ENCODE measurements at places on chromosomes 5 and 9.

GRCh38 chr9:70113403-70114022 is 69.9 kb downstream of the MAMDC2 start:
- peak; percentile 67 for DNase-seq

GRCh38 chr5:149130121-149130914 is 11.0 kb upstream of the ABLIM3 start:
- DNase-seq = peak; percentile 32

- DNase-seq = no peak
Measured at GRCh38 chr5:160643616-160644240, 208.3 kb downstream of the ATP10B start.

DNA sequence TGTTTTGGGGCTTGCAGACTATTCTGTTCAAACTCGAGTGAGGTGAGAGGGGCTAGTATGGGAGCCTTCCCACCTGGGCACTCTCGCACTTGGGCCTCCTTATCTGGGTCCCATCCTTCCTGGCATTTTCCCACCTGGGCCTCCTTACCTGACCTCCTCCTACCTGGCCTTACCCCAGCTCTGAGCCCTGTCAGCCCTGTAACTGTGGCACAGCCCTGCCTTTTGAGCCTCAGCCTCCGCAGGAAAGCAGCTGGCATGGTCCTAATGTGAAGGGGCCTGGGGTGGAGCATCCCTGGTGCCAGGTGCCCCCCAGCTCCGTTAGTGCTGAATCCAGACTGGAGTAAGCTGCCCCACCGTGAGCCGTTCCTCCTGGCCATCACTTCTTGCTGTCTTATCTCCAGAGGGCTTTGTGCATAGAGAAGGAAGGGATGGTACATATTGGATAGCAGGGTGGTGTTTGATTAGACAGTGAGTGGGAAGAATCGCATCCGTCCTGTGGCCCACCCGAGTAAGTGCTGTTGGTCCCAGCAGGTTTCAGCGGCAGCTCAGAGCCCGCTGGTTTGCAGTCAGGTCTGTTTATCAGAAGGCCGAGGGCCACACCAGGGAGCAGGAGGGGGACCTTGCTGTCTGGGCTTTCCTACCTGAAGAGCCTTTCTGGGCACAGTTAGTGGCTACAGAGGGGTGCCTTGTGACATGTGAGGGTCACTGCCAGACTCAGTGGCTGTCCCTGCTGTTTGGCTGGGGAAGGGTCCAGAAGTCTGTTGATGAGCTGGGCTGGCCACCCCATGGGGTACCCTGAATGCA is 76.5 kb downstream of the WNK2 start:
- DNase-seq = no peak

DNA sequence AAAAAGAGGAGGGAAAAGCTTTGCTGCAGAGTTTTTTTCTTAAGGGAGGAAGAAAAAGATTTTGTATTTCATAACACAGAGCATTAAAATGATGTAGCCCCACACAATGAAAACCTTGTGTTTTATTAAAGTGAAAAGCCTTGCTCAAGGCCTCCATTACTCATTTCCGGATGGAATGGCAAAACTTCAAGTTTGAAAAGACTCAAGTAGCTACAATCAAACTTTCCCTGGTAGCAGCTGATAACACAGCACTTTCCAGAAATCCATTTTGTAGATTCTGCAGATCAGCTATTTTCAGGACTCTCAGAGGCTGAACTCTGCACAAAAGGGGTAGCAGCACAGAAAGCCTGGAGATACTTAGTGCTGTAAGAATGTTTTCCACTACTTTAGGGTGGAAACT is 374.8 kb downstream of the NFIB start:
- DNase-seq = peak; percentile 75

GRCh38 chr5:154524181-154524580 is 46.2 kb upstream of the HAND1 start:
- no peak for DNase-seq

- DNase-seq = no peak
Measured at GRCh38 chr9:24625097-24625496, 79.4 kb upstream of the IZUMO3 start.

DNA sequence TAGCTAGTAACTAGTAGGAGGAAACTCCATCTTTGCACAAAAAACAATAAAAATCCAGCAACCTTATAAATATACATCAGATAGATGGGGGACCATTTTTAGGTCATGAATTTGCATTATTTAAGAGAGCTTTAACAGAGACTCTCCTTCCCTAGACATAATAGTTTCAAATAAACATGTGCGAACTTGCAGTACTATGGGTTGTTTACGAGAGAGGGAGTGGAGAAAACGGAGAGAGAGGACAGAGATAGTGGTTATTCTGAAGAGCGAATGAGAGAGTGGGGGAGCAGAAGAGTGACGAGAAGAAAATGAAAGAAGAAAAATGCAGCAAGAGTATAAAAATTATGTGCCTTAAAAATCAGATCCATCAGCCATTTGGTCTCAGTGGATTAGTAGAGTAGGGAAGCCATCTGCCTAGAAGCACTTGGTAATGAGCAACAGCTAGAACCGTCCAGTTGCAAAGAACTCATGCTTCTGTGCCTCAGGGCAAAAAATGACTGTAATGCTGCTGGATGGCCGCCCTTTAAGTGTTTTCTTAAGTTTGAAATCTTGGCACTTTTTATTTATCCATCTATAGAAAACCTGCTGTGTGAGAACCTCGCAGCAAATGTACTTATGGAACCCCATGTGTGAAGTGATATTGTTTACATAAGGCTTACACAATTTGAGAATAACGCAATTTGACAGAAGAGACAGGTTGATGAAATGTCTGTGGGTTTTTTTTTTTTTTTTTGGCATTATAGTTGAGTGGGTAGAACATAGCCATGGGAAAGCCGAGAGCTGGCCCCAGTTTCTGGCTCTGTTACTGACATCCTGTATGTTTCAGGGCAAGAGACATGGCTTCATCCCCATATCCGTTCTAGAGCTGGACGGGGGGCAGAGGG is 95.6 kb upstream of the ZNF608 start:
- peak; percentile 92 for DNase-seq

DNA sequence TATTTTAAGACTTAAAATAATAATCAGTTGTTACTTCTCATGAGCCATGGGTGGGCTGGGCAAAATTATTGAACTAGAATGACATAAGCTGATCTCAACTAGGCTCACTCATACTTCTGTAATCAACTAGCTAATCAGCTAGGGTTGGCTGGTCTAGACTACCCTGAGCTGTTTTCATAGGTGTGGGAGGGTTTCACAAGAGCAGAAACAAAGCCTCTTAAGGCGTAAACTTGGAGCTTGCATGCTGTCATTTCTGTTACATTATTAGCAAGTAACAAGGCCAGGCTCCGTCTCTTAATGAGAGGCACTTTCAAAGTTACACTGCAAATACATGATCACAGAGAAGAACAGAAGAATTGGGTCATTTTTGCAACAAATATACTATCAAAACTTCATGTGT is 57.2 kb upstream of the GHR start:
- DNase-seq = no peak

GRCh38 chr5:155807884-155808576 is 518.9 kb upstream of the SGCD start:
- no peak for DNase-seq

GRCh38 chr9:114893221-114894010 is 37.0 kb downstream of the TNFSF8 start:
- DNase-seq = no peak

DNA sequence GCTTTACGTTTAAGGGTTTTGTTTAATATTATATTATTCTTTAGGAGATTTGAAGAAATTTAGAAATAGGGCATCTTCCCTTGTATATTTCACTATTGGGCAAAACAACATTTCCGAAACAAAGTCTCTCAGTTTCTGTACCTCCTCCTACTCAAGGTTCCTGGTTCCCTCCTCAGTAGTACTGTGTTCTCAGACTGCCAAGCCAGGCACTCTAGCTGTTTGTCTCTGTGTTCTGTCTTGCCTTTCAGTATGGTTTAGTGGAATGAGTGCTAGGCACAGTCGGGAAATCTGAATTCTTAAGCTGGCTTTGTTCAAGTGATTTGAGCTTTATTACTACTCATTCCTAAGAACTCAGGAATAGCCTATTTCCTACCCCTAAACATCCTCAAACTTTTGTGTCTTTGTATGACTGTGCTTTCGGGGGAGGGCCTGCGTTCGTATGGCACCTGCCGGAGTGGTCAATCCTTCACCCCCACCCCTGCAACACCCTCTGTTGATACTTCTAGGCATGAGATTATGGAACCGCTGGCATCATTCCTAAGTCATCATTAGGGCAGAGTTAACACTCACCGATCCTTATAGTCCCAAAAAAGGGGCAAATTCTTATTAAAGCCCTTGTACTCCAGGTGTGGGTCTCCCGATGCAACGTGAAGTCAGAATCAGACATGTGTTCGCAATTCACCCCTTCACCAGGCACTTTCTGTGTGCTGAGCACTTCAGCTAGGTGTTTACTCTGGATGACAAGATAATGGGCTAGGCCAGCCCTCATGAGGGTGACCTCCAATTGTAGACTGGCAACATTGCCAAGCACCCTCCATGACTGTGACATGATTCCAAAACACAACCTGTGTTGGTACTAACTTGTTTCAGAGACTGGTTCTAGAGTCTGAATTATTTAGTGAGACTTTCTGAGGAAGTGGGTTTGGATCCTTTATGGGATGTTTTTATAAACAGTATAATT is 24.5 kb downstream of the SNX18 start:
- DNase-seq = no peak

DNA sequence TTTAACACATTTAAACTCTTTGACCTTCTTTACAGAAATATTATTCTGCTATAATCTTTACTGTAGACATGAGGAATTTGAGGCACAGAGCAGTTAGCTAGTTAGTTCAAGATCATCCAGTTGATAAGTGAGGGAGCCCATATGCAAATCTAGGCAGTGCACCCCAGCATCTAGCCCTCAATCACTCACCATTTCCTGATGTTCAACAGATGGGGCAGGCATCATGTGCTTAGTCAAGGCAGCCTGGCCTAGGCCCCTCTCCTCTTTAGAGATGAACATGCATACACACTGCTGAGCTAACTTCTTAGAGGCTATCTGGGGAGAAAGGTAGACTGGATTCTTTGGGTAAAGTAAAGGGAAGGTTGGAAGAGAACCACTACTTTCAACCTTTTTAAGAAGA is 206.8 kb upstream of the SLC24A2 start:
- DNase-seq = no peak

GRCh38 chr9:76086539-76086938 is 196.1 kb downstream of the PCSK5 start:
- DNase-seq = no peak

DNA sequence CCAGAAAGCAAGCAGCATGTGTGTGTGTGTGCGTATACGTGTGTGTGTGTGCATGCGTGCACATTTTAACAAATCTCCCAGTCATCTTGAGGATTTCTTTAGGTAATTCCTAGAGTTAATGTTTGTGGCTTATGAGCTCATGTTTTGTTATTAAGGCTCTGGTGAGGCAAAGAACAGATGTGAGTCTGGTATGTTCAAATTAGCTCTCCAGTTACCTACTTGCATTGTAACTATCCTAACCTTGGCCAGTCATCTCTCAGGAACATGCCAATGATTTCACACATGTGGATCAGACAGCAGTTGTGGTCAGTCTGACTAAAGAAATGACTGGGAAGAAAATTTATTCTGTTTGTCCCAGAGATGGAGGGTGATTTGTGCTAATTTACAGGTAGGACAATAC is 163.1 kb downstream of the IZUMO3 start:
- DNase-seq = no peak

- no peak for DNase-seq
Measured at GRCh38 chr9:90898228-90898627, 96.6 kb downstream of the SYK start.

- no peak for DNase-seq
Measured at GRCh38 chr5:1101961-1102713, 9.7 kb downstream of the SLC12A7 start.

GRCh38 chr9:33388110-33388994 is 14.0 kb downstream of the AQP7 start:
- no peak for DNase-seq

GRCh38 chr9:78030296-78030552 is 1.4 kb downstream of the GNAQ start:
- DNase-seq = no peak

- no peak for DNase-seq
Measured at GRCh38 chr9:107308461-107308860, 25.4 kb downstream of the RAD23B start.

DNA sequence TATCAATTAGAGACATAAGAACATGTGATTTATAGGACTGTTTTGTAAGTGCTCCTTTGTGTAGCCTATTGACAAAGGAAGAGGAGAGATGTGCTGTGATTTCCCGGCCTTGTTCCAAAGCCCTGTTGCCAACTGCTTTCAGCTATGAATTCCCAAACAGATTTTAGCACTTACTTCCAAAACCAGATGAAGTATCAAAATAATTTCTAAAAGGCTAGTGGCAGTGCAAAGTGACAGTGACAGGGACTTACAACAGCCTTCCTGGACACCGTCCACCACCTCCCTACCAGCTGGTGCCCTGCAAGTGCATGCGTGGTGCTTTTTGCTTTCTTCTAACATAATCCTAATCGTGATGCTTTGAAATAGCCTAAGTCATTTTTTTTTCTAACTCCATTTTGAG is 254.1 kb upstream of the ACTBL2 start:
- peak; percentile 32 for DNase-seq

GRCh38 chr5:53783624-53784228 is 223.3 kb downstream of the NDUFS4 start:
- DNase-seq = no peak

GRCh38 chr5:176788091-176788490 is 22.3 kb upstream of the UNC5A start:
- DNase-seq = no peak

GRCh38 chr5:126969548-126969947 is 60.8 kb downstream of the MARCHF3 start:
- DNase-seq = no peak

- DNase-seq = peak; percentile 73
Measured at GRCh38 chr9:127977884-127978647, 2.7 kb downstream of the EEIG1 start.

DNA sequence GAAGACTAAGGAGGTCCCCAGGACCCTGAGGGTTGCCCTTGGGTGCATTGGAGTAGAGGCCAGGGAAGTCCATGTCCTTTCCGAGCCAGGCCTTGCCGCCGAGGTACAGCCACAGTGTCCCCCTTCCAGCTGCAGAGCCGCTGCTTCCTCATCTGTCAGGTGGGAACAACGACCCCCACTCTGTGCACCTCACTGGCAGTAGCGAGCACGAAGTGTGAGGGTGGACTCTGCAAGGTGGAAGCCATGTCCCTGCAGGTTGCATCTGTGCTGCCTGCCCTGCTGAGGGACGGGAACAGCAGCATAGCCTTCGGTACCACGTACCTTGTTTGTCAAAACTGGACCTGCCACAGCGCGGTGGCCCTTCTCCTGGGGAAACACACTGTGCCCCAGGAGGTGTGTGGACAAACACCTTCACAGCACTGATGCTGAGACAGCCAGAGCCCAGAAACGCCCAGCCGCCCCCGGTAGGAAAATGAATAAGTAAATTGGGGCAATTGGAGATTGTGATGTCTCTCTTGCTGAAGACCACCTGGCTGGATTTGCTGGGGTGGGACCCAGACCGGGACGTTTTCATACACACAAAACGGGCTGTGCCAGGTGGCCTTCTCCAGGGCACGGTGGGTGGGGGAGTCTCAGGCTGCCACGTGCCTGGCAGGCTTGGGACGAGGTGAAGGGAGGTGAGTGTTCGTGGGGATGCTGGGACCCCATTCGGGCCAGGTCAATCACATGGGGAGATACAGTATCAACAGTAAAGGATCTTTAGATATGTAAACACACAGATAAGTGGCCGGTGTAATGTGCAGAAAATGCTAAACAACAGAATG is 157.3 kb downstream of the RXRA start:
- DNase-seq = no peak

- peak; percentile 1 for DNase-seq
Measured at GRCh38 chr9:9124616-9125015, 1325.0 kb upstream of the DMAC1 start.

- DNase-seq = no peak
Measured at GRCh38 chr9:116796669-116797068, 109.6 kb downstream of the TRIM32 start.
